ENCODE measurements at places on chromosomes 5 and 9. TPM values are rescaled to one million over a fixed set of nuclear protein-coding genes. Genes with fewer than 3 reads are reported as not detected.

Gene AFAP1L1
- total RNA-seq: 42.2 TPM

Gene RANBP3L
- 0.38 TPM for total RNA-seq

Gene NR4A3
- 3.7 TPM for total RNA-seq

Gene PRLR
- 0.86 TPM for total RNA-seq
